ENCODE measurements at places on chromosomes 13 and 19. TPM values are rescaled to one million over a fixed set of nuclear protein-coding genes. Genes with fewer than 3 reads are reported as not detected.
A peak's percentile ranks its signal among the peaks of the same experiment; 100 is the strongest.

ZNF100 gene
- total RNA-seq: 0.89 TPM

ZNF414 gene
- 2.0 TPM for total RNA-seq

SRRM5 gene
- total RNA-seq: not detected

- no peak for DNase-seq
These were observed 2.3 kb downstream of the ABHD17A start for GRCh38 chr19:1882786-1883692.

- no peak for DNase-seq
These were observed 295.0 kb downstream of the LMO7 start for GRCh38 chr13:75931116-75931515.

GRCh38 chr19:55259540-55260210, 858 bp upstream of the PPP6R1 start:
- no peak for DNase-seq

GRCh38 chr13:52707375-52707774, 32.2 kb downstream of the CNMD start:
- DNase-seq: no peak

CKM gene
- total RNA-seq: not detected

GRCh38 chr19:49196527-49197240, 39.1 kb downstream of the TRPM4 start:
- DNase-seq: no peak

DNA sequence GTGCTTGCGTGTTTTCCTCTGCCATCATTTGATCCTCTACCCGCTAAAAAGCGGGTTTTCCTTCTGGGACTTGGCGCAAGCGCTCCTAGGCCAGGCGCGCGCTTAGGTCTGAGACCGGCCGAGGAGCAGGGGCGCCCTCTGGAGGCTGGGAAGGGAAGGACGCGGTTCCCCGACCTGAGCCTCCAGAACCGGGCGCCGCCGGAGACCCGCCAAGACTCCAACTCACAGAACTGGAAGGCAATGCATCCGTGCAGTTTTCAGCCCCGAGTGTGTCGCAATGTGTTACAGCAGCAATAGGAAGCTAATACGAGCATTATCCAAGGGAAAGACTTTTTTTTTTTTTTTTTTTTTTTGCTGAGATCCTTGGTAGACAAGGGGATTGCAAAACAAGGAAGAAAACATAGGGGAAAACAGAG, 190.9 kb downstream of the COL4A1 start:
- peak; percentile 78 for DNase-seq

- DNase-seq: peak; percentile 90
These were observed 94.7 kb upstream of the RAP2A start for GRCh38 chr13:97339019-97339987.

DNA sequence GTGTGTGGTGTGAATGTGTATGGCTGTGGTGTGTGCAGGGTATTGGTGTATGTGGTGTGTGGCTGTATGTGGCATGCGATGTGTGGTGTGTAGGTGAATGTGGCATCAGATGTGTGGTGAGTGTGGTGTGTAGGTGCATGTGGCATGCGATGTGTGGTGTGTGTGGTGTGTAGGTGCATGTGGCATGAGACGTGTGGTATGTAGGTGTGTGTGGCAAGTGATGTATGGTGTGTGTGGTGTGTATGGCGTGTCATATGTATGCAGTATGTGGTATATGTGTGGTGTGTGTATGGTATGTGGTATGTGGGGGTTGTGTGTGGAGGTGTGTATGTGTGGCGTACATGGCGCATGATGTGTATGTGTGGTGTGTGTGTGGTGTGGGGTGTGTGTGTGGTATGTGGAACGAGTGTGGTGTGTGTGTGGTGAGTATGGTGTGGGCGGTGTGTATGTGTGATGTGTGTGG, 63.4 kb downstream of the PEPD start:
- no peak for DNase-seq

WDR62 gene
- 6.1 TPM for total RNA-seq

ADAMTSL5 gene
- not detected for total RNA-seq

- no peak for DNase-seq
These were observed 42.3 kb downstream of the DEDD2 start for GRCh38 chr19:42174958-42175734.
